Right forelimb (tissue), 1 donor: ENCODE measurements at places on chromosomes 11 and 22.

DNA sequence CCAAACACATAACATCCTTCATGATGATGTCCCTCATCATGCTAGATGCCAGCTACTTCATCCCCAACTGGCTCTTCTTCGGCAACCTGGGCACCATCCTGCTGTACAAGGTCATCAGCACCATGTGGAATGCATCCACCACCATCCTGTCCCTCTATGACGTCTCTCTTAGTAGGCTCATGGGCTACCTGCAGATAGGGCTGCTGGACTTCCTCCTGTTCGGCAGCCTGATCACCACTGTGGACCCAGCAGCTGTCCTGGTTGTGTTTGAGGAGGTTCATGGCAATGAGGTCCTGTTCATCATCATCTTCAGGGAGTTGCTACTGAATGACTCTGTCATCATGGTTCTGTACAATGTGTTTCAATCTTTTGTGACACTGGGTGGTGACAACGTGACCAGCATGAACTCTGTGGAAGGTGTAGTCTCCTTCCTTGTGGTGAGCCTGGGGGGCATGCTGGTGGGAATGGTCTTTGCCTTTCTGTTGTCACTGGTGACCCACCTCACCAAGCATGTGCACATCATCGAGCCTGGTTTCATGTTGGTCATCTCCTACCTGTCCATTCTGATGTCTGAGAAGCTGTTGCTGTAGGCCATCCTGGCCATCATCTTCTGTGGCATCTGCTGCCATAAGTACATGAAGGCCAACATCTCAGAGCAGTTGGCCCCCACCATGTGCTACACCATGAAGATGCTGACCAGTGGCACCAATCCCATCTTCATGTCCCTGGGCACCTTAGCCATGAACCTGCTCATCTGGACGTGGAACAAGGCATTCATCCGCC is 120.7 kb upstream of the SERPIND1 start:
- DNase-seq: peak; percentile 12

- no peak for DNase-seq
Observed at GRCh38 chr11:88739524-88739923, 326.3 kb downstream of the GRM5 start.

GRCh38 chr11:19829109-19829837 is 116.6 kb downstream of the NAV2 start:
- no peak for DNase-seq

- no peak for DNase-seq
Observed at GRCh38 chr11:5291207-5291838, 10.4 kb downstream of the OR51B4 start.

GRCh38 chr11:83641511-83641910 is 355.3 kb upstream of the CCDC90B start:
- DNase-seq: peak; percentile 69
